ENCODE measurements at places on chromosomes 6 and 20. TPM values are rescaled to one million over a fixed set of nuclear protein-coding genes. Genes with fewer than 3 reads are reported as not detected.

- no peak for DNase-seq
- H3K4me3 ChIP-seq, result no peak overlapping the region
- H3K4me1 ChIP-seq, result no peaks in the 10 kb centered on the region
Measured at GRCh38 chr6:107867302-107867615, 43.1 kb upstream of the SCML4 start.

The CST4 gene
- polyA plus RNA-seq, result 0.16 TPM

DNA sequence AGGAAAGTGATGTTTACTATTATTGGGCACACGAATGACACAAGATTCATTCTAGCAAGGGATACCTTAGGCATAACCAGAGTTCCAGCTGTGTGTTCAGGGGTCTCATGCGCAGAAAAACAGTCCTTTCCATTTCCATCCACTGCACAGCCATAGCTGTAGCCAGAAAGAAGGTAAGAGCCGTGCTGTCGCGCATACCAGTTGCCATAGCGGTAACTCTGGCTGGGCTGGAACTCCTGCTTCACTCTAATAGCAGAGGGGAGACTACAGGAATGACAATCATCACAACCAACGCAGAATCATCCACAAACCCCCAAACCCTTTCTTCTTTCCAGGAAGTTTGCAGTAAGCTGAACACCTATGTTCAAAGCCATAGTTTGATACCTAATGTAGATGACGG is 7.5 kb downstream of the C6orf52 start:
- no peak for DNase-seq
- no peaks in the 10 kb centered on the region for H3K36me3 ChIP-seq
- H3K27ac ChIP-seq, result no peak overlapping the region
- H3K4me3 ChIP-seq, result no peak overlapping the region

The DPPA5 gene
- not detected for polyA plus RNA-seq

The SCGN gene
- 2.9 TPM for polyA plus RNA-seq

DNA sequence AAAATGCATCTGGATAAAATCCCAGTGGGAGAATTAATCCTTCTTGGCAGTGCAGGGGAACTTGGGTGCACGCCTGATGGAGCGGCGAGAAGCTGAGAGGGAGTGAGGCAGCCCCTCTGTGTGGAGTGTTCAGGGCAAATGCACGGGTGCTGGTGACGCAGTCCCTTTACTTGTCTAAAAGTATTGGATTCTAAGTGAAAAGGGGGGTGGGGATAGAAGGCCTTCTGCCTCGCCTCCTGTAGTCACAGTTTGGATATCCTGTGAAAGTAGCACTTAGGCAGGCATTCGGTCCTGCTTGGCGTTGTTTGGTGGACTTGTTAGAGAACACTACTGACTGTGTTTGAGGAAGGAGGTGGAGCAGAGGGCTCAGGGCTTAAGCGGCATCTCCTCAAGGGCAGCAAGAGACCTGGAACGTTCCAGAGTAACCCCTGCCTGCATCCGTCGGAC is 39.3 kb downstream of the PHACTR3 start:
- no peak overlapping the region for H3K27ac ChIP-seq
- DNase-seq, result no peak
- H3K36me3 ChIP-seq, result no peaks in the 10 kb centered on the region
- H3K27me3 ChIP-seq, result no peaks in the 10 kb centered on the region

DNA sequence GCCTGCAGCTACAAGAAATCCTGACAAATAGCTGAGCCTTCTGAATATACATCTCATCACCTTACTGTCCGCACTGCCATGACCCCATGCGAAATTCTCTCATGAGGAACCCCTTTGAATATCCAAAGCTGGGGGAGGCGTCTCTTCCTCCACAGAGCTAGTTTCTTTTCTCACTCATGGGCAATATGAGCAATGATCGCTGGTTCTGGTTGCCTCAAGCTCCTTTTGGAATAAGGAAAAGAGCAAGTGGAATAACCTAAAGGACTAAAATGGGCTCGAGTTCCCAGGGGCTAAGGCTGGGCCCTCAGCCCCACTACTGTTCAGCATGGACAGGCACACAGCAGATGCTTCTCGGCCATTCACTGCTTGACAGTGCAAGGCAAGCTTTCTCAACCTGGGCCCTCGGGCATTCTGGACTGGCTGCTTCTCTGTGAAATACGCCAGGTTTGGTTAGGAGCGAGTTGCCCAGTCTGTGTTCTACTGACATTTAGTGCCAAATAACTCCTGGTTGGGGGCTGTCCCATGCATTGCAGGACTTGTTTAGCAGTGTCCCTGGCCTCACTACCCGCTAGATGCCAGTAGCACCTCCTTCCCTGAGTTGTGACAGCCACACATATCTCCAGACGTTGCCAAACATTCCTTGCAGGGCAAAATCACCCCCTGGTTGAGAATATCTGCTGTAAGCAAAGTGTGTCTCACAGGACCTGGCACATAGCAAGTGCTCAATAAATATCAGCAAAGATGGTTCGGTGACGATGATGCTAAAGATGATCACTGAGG is 156.8 kb downstream of the CEBPB start:
- H3K27ac ChIP-seq, result no peak overlapping the region
- H3K4me3 ChIP-seq, result no peak overlapping the region
- H3K36me3 ChIP-seq, result no peaks in the 10 kb centered on the region
- no peak for DNase-seq
- H3K27me3 ChIP-seq, result peaks cover 19% of the 10 kb centered on the region
